ENCODE measurements at places on chromosomes 12 and 14.

GRCh38 chr14:50943943-50944646 is at the start of gene PYGL:
TSS of gene PYGL (minus strand) at chr14:50944483. CDS start at chr14:50944403, 80 bp downstream.
- peak; percentile 46 for DNase-seq

DNA sequence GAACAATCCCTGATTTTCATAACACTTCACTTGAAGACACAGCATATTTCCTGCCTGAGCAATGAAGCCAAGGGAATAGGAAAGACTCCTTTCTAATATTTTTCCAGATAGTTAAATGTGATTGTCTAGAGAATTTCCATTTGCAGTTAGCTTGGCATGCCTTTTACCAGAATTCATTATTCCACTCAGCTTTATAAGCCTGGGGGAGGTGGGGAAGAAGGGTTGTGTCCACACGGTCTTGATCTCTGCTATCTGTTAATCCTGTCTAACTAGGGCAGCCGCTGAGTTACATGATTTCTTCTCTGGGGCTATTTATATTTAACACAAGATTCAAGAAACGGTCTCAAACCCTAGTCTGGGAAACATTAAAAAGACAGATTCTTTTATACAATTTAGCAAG is 146.6 kb upstream of the FSCB start:
- DNase-seq = no peak

- DNase-seq = no peak
Observed at GRCh38 chr12:62673028-62673815, 206.6 kb downstream of the MON2 start.

DNA sequence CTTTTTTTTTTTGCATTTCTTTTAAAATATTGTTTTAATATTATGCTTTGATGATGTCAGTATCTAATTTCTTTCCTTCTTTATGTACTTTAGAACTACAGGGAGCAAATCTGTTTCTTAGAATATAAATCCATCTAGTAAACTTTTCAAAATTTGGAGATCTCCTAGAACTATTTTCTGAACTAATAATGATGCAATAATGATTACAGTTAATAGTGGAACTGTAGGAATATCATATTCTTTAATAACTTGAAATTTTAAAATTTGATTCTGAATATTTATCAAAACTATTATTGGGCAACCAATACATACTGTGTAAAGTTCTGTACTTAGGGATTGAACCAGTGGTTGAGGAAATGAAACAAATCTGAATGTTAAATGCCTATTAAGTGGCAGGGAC is 23.1 kb upstream of the PMCH start:
- DNase-seq = no peak

- no peak for DNase-seq
Observed at GRCh38 chr12:88816201-88816600, 235.9 kb upstream of the KITLG start.

DNA sequence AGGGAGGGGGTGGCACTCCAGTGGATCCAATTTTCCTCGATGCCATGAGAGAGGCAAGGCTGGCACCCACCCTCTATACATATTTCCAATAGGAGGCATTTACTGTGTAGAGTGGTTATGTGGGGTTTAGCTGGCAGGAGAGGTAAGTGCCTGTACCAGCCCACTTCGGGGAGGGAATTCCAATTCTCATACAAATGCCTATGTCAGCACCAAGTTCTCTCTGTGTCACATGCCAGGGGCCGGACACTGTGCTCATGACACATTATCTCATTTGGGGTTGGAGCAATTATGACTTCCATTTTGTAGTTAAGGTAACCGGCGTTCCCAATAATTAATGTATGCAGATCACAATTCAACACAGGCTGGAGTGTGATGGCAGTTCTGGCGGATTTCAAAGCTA is 284.3 kb downstream of the KSR2 start:
- no peak for DNase-seq

Data from kidney glomerular epithelial cell (primary cell).